Renal cortex interstitium (tissue), 15 donors: ENCODE measurements at places on chromosomes 1 and 21. TPM values are rescaled to one million over a fixed set of nuclear protein-coding genes. Genes with fewer than 3 reads are reported as not detected.

ZNF644 gene
- 59.4 TPM for polyA plus RNA-seq

AK5 gene
- 4.0 TPM for polyA plus RNA-seq

SPSB1 gene
- polyA plus RNA-seq, result 10.3 TPM

RSPO1 gene
- 8.3 TPM for polyA plus RNA-seq

GPR25 gene
- polyA plus RNA-seq, result not detected

SRP9 gene
- 497 TPM for polyA plus RNA-seq

DIO1 gene
- 5.1 TPM for polyA plus RNA-seq

DDX59 gene
- 23.8 TPM for polyA plus RNA-seq

RAB42 gene
- polyA plus RNA-seq, result 2.2 TPM

- DNase-seq, result no peak
Observed at GRCh38 chr1:219387211-219387610, 213.5 kb downstream of the LYPLAL1 start.

DNA sequence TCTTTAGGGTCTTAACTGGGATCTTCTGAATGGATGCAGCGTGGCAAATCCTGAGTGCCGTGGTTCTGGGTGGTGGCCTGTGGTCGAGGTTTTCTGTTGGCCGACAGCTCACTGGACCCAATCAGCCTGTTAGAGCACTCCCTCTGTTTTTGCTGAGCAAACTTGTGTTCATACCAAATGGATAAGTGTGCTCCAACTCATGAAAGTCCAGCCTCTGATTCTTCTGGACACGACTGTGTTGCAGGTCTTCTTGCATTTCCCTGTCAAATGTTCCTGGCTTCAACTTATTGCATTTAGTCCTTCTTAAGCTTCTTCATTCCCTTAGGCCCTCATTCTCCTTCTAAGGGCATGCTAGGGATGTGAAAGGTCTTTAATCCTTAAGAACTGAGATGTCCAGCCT lies 63.7 kb downstream of the AJAP1 start:
- no peak for DNase-seq

DNA sequence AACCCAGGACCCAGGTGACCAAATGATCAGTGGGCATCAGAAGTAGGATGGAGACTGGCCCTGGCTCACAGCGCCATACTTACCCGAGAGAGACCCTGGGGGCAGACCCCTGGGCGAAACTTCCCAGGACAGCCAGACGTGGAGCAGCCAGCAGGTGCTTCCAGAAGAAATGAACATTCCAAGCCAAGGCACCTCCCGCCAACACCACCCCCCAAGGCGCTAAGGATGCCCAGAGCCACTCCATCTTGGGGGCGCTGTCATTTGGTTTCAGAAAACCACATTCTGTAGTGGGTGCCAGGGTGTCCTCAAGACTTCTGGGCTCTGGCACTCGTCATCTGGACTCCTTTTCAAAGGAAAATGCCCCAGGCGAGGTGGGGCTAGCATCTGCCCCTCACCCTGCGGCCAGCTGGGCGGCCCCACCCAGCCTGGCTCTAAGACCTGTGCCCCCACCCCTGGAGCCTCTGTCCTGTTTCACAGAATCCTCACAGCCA lies 98.8 kb downstream of the RIPK4 start:
- no peak for DNase-seq

DNA sequence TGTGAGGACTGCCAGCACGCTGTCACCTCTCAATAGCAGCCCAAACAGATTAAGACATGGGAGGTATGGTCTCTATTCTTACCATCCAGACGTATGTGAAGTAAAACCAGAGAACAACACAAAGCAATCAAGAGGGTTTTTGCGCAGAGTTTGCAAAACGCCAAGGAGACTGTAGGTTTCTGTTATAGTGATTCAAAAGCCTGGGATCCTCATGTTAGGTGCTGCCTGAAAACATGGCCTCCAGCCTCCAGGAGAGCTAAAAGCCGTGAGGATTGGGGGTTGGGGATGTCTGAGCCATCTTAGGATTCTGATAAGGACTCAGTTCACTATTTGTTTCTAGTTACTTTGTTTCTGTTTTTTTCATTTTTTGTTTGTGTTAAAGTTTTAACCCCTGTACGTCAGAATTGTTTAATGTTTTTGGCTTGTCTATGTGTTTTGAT lies 4.2 kb upstream of the CCT8 start:
- DNase-seq, result no peak

DNA sequence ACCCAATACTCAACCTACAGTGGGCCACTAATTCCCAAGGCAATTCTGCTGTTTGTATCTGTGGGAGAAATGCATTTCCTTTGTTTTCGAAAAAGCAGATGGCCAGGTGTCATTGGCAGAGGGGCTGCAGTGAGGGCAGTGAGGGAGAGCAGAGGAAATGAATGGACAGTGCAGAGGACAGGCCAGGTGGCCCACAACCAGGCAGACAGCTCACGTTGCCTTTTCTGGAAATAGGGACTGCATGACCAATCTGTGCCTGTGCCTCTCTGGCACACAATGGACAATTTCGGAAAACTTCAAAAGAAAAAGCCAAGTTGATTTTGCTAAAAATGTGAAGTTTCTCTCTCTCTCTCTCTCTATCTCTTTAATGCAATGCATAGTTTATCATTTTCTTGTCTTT lies 52.6 kb upstream of the ETS2 start:
- no peak for DNase-seq

DNA sequence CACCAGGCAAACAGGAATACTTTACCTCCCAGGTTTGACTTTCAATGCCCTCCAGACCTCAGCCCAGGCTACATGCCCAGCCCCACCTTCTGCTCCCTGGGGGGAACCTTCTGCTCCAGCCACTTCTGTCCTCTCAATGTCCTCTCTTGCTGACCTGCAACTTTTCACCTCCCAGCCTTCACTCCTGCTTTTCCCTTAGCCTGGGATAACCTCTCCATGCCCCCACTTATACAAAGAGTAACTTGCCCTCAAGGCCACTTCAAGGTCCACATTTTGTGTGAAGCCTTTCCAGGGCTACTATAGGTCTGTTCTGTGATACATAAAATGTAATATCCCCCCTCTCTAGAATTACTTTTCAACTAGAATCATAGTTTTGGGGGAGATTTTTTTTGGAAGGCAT lies 21.7 kb downstream of the SERTAD4 start:
- no peak for DNase-seq

GRCh38 chr1:170461762-170462384 lies 70.1 kb upstream of the GORAB start:
- DNase-seq, result no peak

- no peak for DNase-seq
Observed at GRCh38 chr1:1435911-1436629, 580 bp downstream of the VWA1 start.

DNA sequence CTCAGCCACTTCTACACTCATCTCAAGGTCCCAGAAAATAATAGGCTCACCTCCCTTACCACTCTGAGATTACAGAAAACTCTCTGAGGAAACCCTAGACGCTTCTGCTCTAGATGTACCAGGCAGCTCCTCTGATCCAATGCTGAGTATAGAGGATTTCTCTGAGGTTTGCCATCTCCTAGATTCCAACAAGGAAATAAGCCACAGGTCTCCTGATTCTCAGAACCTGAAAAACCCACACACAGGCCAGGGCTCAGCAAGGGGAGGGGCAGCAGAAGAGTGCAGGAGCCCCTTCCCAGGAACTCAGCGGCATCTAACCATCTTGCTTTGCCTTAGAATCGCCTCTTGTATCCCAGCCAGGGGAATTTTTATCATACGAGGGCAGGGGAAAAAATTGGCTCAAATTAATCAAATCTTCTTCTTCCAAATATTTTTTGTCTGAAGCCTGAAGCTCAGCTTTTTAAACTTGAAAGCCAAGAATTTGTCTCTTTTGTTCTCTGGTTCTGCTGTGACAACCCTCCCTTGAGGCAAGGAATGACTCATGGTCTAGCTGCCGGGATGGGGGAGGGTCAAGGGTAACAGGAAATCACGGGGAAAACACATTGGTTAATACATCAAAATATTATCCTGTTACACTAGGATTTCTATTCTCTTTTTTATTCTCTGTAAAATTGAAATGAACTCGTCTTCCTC lies 30.8 kb downstream of the GORAB start:
- no peak for DNase-seq

- no peak for DNase-seq
Observed at GRCh38 chr21:41304068-41304720, 12.4 kb upstream of the FAM3B start.

DNA sequence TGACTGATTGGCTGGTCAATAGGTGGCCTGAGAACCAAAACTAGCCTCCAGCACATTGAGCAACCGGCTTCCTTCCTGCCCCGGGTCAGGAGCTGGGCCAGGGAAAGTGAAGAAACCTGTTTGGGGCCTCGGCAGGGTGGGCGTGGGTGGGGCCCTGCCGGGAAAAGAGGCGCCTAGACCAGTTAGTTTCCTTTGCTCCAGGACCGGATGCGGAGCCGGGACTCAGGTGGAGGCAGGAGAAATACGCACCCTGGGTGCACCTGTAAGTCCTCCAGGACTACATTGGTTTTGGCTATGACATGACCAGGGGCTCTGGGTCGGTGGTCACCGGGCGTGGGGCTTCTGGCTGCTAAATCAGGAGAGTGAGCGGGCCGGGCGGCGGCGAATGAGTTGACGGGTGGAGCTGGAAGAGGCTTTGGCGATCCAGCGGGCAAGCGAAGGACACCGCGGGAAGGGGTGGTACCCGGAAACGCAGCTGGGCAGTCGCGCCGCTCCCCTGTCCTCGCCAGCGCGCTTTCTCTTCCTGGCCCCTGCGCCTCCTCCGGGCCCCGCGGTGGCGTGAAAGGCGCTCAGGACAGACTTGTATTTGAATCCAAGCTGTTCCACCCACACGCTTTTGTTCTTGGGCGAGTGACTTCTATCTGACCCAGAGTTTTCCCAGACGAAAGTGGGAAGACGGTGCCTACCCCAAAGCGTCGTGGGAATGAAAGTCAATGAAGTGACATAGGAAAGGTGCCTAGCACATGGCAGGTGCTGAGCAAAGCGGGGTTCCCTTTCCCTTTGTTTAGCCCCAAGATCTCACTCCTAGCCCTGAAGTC lies 30.6 kb upstream of the JUN start:
- DNase-seq, result no peak

DNA sequence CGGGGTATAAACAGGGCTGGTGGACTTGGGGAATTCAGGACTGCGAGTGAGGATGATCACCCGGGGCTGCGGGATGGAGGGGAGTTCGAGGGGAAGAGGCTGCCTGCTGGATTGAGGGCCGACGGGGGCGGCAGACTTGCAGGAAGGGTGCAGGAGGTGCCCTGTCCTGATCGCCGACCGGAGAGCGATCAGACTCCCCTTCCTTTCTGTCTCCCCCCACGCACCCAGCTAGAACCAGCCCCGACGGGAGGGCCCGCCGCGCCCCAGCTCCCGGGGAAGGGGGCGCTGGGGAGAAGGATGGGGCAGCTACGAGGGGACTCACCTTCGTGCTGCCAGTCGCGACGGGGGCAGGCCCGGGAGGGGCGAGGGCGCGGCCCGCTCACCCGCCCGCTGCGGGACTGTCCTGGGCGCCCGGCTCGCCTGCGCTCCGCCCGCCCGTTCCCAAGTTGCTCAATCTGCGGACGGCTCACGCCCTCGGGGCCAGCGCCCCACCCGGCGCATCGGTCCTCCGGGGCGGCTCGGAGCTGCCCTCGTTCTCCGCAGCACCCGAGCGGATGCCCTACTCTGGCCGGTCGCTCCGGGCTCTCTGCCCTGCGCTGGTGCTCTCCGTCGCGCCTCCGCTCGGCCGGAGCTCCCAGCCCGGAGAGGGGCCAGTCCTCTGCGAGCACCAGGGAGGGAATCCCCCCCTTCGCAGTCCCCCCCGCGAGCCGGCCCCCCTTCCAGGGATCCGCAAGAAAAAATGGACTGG lies at the start of gene RSPO1:
Gene RSPO1, minus strand, starts transcription at position 649 of the 748 bp plus-strand sequence. CDS start 5,231 bp downstream, outside the sequence.
- DNase-seq, result no peak

- DNase-seq, result no peak
Observed at GRCh38 chr1:3134381-3135072, 65.5 kb downstream of the PRDM16 start.

DNA sequence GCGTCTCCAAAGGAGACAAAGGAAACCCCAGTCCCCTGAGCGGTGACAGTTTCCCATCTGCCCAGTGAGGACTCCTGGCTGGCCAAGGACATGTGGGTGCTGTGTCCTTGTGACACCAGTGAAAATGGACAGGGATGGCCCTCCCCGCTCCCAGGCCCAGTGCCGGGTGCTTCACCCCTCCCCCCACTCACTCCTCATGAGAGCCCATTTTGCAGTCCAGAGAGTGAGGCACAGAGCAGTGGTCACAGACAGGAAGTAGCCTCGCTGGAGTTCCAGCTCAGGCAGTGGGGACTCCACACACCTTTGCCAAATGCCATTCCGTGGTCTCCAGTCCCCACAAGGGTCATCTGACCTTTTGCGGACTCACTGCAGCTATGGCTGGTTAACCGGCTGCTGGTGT lies 642.9 kb downstream of the PTPRU start:
- no peak for DNase-seq

DNA sequence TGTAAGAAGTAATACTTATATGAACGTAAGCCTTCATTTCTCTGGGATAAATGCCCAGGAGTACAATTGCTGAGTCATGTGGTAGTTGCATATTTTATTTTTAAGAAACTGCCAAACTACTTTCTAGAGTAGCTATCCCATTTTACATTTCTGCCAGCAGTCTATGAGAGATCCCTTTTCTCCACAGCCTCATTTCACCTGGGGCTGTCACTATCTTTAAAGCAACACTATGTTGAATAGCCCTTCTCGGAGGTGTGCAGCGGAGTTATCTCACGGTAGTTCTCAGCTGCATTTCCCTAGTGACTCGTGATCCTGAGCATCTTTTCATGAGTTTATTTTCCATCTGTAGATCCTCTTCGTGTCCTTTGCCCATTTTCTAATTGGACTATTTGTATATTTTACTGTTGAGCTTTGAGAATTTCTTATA lies 93.4 kb downstream of the ADARB1 start:
- DNase-seq, result no peak

DNA sequence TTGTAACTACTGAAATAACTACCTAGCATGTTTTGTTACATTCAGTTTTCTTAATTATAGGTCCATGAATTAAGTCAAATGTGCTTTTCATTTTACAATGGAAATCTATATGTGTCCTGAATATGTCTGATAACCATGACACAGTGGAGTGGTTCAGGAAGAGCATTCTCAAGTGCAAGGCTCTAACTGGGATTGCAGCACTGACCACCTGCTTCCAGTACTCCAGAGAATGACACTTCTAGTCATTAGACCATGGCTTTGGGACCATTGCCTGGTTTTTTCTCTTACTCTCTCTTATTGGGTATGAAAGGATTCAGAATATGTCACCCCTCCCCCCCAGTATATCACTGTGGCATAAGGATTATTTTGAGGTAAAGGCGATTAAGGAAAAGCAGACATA lies 204.9 kb upstream of the CACYBP start:
- no peak for DNase-seq
